ENCODE measurements at places on chromosomes 5 and 9. TPM values are rescaled to one million over a fixed set of nuclear protein-coding genes. Genes with fewer than 3 reads are reported as not detected.

Gene DMAC1
- 130 TPM for total RNA-seq

Gene ROR2
- 0.43 TPM for total RNA-seq

Gene PCDHB8
- total RNA-seq = 2.1 TPM

Gene GPR150
- total RNA-seq = not detected

Gene SPINK6
- not detected for total RNA-seq

Gene PGM5
- total RNA-seq = 157 TPM
